ENCODE measurements at places on chromosomes 7 and 10.

GRCh38 chr10:36068542-36068941 lies 426.4 kb upstream of the FZD8 start:
- no peak for DNase-seq

DNA sequence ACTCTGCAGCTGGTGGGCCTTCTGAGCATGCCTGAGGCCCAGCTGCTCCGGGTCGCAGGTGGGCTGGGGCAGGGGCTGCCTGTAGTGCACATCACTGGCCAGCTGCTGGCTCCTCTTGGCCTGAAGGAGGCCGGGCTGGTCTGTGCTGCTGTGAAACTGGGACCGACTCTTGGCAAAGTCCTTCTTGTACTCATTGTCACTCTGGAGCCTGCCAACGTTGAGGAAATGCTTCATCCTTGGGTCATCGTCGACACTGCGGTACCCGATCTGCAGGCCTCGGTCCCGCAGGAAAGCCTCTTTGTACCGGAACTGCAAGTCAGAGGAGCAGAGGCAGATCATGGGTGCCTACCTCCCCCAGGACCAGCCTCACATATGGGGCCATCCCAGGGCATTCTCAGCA lies 37.7 kb downstream of the HABP2 start:
- DNase-seq: no peak

- no peak for DNase-seq
These were observed 1204.1 kb upstream of the AUTS2 start for GRCh38 chr7:68394131-68394530.

DNA sequence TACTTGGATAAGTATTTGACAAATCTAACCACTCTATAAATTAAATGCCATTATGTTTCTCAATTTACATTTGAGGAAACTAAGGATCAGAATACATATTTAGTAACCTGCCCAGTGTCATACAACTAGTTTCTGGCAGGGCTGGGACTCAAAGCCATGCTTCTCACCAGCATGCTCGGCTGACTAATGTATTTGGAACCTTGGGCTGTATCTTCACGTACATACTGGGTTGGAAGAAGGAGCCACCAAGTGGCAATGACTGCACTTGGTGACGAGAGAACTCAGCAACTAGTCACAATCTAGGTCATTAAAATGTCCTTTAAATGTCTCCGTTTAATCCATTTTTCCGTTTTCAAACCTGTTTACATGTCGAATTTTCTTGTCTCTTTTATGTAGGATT lies 42.9 kb downstream of the CHRM2 start:
- no peak for DNase-seq

DNA sequence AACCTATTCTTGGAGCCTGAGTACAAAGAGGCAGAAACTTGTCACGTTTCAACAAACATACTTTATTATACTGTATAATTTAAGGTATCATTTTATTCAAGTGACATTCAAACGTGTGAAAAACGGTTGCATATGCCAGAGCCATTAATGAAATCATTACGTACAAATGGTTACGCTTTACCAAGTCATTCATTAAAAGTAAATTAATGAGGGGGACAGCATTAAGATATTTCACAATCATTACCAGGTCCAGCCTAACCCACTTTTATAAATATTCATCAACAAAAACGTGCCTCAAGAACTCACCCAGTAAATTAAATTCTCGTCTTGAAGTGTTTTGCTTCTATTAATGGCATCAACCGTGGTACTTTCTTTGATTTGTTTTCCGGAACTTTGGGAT lies 253.0 kb downstream of the RPS24 start:
- no peak for DNase-seq

DNA sequence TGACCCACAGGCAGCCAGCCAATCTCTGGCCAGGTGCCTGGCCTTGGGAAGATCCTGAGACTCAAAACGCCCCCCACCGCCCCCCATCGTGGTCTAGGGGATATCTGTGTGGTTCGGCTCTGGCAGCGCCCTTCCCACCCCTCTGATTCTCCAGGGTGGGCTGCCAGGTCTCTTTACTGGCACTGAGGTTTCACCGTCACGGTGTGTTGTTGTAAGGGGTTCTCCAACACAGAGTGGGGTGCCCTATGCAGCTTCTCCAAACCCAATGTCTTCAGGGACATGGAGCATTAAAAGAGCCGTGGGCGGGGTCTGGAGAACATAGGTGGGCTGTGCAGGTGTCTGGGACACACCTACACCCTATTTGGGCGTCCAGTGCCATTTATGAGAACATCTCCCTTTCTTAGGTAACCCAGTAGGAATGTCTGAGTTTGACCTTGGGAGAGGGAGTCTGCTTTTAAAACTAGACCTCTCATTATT lies 1.5 kb downstream of the MAFK start:
- DNase-seq: no peak
